Islet precursor cell (in vitro differentiated cells): ENCODE measurements at places on chromosomes 2 and 18.
A peak's percentile ranks its signal among the peaks of the same experiment; 100 is the strongest.

- no peak for DNase-seq
Measured at GRCh38 chr18:67517444-67517765, 885 bp upstream of the DSEL start.

DNA sequence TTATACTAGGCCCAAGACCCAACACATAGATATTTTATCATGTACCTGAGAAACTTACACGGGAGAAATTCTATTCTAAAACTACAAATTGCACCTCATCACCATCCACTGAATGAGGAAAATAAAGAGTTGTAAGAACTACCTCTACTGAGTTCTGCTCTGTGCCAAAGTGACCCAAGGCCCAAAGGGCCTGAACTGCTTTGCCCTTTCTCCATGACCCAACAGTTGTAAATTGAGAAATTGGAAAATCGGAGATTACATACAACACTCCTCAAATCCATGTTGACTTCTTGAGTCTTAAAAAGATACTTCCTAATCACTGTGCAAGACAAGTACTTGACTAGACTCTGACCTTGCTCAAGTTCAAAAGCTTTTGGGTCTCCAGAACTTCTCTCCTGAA is 8.8 kb downstream of the NR4A2 start:
- DNase-seq: no peak

- DNase-seq: no peak
Measured at GRCh38 chr2:170310876-170311502, 133.0 kb downstream of the MYO3B start.

- DNase-seq: no peak
Measured at GRCh38 chr2:151843691-151844061, 15.5 kb upstream of the ARL5A start.

DNA sequence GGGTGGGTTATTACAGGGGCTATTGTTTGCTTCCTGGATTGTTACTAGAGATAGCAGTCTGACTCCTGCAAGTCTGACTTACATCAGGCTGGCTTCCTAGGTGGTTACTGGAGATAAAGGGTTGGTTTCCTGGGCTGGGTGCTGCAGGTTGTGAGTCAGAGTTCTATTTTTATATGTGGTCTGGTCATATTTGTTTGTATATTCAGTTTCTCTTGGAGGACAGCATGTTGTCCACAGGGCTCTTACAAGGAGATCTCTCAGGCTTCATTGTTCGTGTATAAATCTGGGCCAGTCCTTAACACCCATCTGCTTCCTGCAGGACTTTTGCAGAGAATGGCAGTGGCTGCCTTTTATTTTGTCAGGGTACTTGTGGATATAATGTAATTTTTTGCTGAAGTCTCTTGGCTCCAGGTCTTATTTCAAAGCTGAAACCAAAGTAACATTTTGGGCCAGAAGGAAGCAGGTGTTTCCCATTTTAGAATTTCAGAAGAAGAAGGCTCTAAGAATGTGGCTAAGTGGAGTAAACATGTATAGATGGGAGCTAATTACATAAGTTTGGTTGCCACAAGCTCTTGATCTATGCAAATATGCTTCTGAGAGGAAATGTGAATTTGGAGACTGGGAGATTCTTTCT is 65.9 kb upstream of the SLC16A14 start:
- no peak for DNase-seq

- peak; percentile 91 for DNase-seq
Measured at GRCh38 chr18:70421471-70422390, 132.9 kb downstream of the SOCS6 start.

DNA sequence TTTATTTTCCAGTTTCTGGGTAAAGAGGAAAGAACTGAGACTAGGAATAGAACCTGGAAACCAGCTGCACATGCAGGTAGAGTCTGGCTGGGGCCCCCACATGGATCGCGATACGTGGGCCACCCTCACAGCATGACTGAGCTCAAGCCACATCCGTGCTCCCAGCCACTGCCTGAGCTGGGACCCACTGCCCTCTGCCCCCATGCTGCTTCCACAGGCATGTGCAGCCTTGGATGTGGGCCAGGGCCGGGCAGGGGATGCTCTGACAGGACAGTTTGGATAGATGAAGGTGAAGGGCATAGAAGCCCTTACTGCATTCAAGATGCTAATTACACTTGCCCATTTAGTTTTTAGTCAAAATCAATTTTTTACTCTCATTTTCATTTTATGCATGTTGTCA is 321.2 kb downstream of the DCDC2C start:
- no peak for DNase-seq

- DNase-seq: no peak
Measured at GRCh38 chr2:124281541-124281940, 256.5 kb downstream of the CNTNAP5 start.

- no peak for DNase-seq
Measured at GRCh38 chr2:98356729-98357128, 10.5 kb downstream of the CNGA3 start.

DNA sequence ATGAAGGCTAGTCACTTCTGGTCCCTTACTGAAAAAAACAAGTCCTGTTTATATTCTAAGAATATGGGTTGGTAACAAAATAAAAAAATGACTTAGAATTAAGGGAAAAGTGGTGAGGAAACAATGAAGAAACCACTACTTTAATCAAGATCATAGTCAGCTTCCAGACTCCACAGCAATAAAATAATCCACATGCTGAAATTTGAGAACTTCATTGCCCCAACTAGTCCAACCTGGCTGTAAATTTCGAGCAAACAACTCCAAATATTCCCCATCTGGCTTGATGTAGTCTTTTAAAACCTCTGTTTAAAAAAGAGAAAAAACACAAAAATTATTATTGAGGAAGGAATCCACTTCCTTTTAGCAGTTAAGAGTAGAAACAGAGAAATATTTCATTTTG is 32.5 kb downstream of the METTL4 start:
- no peak for DNase-seq

DNA sequence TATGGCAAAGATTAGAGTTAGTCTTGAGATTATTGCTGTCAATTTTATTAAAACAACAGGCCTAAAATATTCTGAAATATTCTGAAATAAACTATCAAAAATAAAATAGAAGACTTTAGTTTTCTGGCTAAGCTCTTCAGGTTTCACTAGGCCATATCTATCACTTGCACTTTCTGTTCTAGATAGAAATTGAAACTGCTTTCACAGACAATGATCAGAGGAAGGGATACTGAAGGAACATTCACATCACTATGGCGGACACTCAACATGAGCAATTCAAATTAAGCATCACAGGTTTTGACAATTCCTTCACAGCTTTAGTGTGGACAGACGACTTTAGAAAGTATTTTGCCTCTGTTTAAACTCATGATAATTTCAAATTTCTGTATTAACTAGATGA is 586.4 kb upstream of the REG3G start:
- DNase-seq: no peak

GRCh38 chr2:234463626-234464290 is 33.1 kb downstream of the ARL4C start:
- no peak for DNase-seq

GRCh38 chr18:35376742-35377695 is at the start of gene ZNF396:
ZNF396 (minus strand) TSS chr18:35377337; CDS start chr18:35374292, 3,045 bp downstream.
- DNase-seq: peak; percentile 88

GRCh38 chr18:2570772-2571199 is 519 bp downstream of the METTL4 start:
- DNase-seq: peak; percentile 86

DNA sequence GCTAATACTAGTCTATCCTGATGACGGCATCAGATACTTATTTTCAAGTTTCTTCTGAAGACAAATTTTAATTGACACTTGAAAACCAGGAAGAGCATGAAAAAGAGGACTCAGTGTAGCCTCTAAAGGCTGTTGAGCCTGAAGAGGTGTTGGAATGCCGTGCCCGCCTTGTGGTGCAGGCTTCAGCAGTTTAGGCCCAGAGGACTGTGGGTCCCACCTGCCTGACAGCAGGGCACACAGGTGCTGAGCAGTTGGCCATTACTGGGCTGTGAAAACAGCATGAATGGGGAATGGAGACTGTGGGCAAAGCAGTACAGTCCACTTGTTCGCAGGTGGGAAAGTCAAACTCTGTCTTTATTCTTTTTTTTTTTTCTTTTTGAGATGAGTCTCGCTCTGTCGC is 49.8 kb upstream of the THOC1 start:
- DNase-seq: no peak

DNA sequence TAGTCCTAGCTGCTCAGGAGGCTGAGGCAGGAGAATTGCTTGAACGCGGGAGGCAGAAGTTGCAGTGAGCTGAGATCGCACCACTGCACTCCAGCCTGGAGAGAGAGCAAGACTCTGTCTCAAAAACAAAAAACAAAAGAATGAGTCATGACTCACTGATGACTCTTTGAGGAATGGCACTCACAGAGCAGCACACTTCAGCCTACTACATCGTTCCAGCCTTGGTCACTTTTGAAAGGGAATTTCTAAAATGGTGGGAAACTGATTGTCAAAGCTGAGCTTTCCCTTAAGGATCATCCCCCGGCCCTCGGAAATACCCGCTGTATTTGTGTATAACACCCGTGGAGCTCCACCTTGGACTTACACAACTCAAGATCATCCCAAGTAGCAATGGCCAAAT is 217.3 kb upstream of the HS6ST1 start:
- DNase-seq: peak; percentile 79

- DNase-seq: no peak
Measured at GRCh38 chr2:64326578-64327050, 127.3 kb upstream of the LGALSL start.

DNA sequence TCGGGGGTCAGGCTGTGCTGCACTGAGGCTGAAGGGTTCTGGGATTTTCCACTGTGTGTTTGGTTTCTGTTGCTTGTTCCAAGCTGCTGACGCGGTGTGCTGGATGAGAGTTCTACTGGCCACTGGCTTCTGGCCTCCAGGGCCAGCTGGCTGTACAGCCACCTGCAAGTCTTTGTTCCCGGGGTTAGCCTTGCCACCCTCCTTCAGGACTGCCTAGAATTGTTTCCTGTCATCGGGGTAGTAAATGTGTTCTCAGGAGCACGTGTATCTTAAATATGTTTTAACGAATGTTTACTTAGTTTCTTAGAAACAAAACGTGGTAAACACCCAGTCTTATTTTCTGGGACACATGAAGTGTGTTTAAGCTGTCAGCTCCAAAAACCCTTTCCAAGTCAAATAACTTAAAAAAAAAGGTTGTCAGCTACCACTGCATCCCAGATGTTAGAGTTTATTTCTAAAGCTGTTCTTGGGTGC is 231.2 kb downstream of the AGAP1 start:
- DNase-seq: no peak

DNA sequence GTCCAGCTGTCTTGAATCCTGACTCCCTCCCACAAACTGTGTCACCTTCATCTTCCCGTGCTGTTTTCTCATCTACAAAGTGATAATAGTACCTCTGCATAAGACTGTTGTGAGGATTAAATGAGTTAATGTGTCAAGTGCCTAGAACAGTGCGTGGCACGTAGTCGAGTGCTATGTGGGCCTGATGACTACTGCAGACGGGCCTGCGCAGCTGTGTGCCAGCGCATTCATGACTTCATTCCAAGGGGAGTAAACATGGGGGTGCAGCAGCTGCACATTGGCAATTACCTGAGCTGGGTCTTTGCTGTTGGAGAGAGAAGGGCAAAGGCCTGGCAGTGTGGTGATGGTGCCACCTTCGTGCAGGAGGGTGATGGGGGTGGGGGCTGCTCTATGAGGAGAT is 5.0 kb downstream of the TEX44 start:
- no peak for DNase-seq
